ENCODE measurements at places on chromosomes 5 and 9. TPM values are rescaled to one million over a fixed set of nuclear protein-coding genes. Genes with fewer than 3 reads are reported as not detected.

The SLC34A3 gene
- not detected for total RNA-seq

The ZBTB26 gene
- total RNA-seq: 5.4 TPM

The NR2F1-AS1 gene
- 0.57 TPM for total RNA-seq

The BTNL8 gene
- 0.27 TPM for total RNA-seq

The CBY3 gene
- not detected for total RNA-seq

The RALGPS1 gene
- 21.1 TPM for total RNA-seq

The IL5 gene
- not detected for total RNA-seq

The TAF11L13 gene
- not detected for total RNA-seq

- no peak for DNase-seq
Observed at GRCh38 chr9:108182950-108183381, 672.8 kb downstream of the ACTL7B start.

DNA sequence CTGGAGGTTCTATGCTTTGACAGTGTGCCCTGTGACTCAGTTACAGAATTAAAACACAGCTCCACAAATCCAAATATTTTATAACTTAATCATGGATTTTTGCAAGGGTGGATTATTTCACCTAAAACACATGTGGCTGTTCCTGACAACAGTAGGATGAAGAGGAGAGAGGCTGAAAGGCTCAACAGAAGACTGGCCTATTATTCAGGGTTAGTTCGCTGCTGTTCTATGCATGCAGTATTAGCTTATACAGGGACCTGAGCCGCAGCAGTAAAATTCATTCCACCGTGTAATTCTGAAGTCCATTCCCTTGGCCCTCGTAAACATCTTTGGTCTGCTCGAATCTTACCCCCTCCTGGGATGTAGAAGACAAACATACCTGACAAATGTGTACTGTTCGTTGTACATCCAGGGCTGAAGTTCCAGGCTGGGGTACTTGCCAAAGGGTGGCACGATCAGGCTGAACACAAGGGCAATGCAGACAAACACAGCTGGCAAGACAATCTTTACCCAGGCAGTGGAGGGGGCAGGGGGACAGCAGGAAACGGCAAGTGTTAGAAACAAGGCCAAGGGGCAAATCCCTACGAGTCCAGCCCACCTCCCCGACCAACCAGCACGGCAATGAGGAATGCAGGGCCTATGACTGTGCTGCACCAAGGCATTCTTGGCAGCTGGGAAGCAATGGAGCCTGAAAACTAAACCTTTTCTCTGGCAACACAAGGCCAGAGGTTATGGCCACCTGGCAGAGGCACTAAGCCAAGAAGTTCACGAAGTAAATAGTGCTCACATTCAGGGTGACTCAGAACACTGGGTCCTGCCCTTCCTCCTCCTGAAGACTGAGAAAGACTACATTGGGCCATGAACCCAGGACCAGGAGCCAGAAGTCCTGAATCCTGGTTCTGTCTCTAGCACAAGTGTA, 46.8 kb downstream of the NIPSNAP3B start:
- no peak for DNase-seq

DNA sequence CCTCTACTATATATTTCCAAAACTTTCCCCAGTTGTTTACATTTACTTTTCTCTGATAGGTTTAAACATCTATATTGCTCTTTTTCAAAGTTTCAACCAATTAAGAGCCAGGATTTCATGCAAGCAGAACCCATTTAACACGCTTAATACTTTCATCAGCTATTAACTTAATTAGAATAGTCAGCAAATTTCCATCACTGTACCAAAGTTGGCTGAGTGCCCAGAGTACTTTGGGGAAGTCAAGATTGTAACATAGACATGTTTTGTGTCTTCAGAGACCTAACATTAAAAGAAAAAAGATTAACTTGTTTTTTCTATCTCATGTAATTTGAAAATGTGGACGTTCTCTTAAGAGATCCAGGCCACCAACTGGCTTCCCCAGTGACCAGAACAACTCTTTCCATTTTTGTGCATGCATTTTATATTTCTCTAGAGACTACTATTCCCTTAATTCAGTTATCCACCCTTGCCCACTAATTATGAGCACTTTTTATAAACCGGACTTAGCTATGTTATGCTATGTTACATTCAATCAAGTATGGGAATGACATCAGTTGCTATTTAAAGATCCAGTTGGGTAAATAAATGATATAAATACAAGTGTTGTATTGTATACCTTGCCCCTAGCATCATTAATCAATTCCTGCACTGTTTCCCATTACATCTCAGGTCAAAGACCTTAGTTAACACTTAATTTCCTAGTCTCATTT, 478.1 kb upstream of the NMUR2 start:
- no peak for DNase-seq

DNA sequence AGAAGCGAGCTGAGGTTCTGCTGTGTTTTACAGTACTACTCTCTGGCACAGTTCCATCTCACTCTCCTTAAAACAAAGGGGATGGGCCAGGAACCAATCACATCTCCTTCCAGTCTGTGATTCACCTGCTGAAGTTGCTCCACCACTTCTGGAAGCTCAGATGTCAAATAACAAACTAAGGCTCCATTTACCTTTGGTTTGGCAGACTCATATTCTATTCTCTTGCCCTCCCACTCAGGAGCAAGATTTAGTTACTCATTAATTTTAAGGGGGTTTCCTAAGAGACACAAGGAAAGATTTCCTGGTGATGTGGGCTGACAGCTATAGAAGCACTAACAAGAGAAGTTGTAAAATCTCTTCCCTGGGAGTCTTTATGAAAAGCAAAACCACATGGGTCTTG, 37.8 kb upstream of the KIF2A start:
- no peak for DNase-seq

GRCh38 chr9:70415041-70415440, 584 bp upstream of the KLF9 start:
- DNase-seq: no peak

DNA sequence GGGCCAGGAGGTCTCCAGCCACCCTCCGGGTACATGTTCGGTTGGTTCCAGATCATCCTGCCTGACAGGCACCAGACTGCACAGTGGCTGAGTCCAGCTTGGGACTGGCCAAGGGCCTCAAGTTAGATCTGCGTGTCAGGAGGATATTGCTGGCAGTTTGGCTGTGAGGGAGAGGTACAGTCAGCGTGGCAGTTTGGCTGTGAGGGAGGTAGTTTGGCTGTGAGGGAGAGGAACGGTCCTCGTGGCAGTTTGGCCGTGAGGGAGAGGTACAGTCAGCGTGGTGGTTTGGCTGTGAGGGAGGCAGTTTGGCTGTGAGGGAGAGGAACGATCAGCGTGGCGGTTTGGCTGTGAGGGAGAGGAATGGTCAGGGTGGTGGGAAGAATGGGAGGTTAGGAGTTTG, 39.0 kb downstream of the CACNA1B start:
- no peak for DNase-seq

- no peak for DNase-seq
Observed at GRCh38 chr9:117343427-117343826, 71.4 kb downstream of the ASTN2 start.

DNA sequence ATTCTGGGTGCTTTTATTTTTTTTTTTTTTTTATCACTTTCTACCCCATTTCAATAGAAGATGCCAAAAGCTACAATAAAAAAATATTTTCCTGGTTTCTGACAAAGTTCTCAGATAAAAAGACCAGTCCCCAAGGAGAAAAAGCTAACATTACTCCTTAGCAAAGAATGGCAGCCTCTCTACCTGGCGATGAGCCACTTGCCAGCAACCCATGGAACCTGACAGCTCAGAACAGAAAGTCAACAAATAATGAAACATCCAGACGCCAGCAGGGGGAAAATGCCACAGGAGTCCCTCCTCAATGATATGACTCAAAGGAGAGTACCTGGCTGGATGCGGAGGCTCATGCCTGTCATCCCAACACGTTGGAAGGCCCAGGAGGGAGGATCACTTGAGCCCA, 123.2 kb downstream of the MYO10 start:
- no peak for DNase-seq

DNA sequence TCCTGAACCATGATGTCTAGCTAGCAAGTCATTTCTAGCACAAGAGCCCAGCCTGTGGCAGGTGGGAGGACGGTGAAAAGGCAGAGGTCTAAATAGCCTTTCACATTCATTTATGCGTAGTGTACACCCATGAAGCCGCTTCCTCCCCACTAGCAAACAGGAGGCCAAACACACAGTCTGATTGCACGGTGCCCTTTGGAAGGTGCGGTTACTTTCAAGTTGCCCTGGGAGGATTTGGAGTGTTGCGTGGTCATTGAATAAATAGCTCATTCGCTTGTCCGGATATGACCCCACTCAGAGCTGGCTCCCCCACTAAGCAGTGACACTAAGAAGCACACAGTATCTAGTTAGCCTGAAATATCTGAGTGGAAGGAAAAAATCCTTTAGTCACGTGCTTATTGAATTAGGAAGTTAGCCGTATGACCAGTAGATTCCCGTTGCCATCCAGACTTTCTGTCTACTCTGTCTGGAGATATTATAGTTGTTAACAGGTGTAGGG, 664 bp upstream of the ARSB start:
- no peak for DNase-seq

DNA sequence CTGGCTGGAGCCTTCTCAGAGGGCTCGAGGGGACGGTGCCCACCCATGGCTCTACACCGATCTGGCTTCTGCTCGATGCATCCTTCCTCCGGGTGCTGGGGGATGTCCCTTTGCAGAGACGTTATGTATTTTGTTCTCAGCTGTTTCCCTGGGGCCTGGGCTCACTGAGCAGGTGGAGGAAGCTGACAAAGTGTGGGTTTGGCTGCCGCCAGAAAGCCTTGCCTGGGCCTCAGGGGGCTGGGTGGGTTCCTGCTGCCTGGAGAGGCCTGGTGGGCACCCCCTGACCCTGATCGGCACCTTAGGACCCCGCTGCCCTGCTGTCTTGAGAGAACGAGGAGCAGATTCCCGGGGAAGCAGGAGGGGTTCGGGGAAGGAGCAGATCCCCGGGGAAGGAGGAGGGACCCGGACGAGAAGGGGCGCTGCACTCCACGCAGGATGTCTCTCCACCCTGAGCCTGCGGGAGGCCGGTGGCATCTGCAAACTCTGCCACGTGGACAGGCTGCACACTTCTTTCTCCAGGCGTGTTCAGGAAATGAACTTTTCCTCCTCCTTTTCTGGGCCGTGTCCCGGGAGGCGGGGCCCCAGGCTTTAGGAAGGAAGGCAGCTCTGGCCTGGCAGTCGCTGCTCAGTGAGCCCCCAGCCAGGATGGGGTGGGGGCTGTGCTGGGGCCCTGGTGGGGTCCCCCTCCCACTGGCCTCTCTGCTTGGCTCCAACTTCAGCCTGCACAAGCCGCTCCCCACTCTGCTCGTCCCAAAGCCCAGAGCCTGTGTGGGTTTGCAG, 148.9 kb downstream of the RXRA start:
- peak; percentile 86 for DNase-seq

DNA sequence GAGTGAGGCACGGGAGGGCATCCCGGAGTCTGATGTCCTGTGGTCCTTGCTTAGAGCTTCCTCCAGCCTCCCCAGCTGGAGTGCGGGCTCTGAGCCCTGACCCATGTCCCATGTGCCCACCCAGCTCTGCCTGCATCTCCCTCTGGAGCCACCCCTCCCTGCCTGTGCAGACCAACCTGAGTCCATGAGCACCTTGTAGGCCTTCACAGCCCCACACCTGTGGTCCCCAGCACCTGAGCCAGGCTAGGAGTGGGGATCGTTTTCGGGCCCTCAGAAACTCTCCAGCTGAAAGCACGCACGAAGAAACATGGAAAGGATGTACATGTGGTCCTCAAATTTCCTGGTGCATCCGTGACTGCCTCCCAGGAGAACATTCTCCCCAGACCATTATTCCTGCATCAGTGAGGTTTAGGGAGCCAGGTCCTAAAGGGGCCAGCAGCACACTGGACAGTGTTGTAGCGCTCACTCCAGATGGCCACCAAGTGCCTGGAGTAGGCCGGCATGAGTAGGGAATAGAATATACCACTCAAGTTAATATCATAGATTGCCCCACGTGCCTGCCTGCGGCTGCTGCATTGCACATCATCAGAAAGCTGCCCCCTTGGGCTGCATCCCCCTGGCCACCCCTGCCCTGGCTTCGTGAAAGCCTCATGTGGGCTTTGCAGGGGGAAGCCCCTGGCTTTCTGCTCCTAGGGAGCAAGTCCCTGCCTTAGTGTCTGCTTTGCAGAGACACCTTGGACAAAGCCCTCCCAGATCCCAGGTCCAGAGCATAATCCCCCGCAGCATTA, 80.6 kb downstream of the WNK2 start:
- no peak for DNase-seq

GRCh38 chr5:6183391-6184390, 194.7 kb downstream of the MED10 start:
- no peak for DNase-seq

GRCh38 chr9:130579738-130580463, 524 bp downstream of the FUBP3 start:
- no peak for DNase-seq

- no peak for DNase-seq
Observed at GRCh38 chr9:120913647-120914264, 12.8 kb downstream of the TRAF1 start.

DNA sequence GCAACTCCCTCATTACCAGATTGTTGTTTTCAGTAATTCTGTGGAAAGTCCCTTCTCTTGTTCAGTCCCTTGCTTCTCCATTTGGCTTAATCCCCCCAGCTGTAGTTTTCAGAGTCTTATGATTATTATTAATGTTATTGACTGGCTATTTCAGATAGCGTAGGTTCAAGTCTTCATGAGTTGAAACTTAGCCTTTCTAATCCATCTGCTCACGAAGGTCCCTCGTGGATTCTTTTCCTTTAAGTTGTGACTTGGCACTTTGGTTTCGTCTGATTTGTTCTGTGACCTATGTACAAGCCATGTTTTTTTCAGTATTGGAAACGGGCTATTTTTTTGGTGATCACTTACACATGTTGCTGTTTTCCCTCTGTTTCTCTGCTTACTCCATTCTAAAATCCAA, 260.3 kb downstream of the TMEM167A start:
- no peak for DNase-seq

GRCh38 chr5:10537624-10538023, 26.2 kb upstream of the ANKRD33B start:
- DNase-seq: peak; percentile 19

- no peak for DNase-seq
Observed at GRCh38 chr5:80503641-80504040, 15.7 kb downstream of the FAM151B start.

GRCh38 chr9:130663977-130664250, 480 bp upstream of the PRDM12 start:
- no peak for DNase-seq

DNA sequence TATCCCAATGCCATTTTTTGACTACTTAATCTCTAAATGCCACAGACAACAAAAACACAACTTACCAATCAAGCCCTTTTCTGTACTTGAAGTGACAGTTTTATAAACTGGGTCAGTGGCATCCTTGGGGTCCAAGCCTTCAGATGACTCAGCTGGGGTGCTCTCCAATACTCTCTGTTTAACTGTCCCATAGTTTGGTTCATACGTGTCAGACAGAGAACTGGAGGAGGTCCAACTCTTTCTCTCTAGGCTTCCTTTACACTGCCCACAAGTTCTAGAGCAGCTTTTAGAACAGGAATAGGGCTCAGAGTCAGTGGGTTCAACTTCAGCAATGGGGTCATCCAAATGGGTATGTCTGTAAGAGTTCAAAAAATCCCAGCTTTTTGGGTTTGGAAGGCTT, 166.9 kb downstream of the CDC42SE2 start:
- no peak for DNase-seq

DNA sequence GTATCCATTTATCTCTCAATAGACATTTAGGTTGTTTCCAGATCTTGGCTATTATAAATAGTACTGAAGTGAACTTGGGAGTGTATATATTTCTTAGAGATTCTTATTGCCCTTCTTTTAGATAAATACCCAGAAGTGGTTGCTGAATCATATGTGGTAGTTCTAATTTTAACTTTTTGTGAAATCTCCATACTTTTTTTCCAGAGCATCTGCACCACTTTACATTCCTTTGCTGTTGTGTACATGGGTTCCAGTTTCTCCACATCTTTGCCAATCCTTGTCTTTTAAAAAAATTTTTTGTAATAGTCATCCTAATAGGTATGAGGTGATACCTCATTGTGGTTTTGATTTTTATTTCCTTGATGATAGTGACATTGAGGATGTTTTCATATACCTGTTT, 303.7 kb downstream of the CCDC171 start:
- no peak for DNase-seq

Measured in left ventricle myocardium superior (tissue), 1 donor.